ENCODE measurements at places on chromosomes 6 and 20.
A peak's percentile ranks its signal among the peaks of the same experiment; 100 is the strongest.

- no peak for DNase-seq
Observed at GRCh38 chr6:21026576-21027273, 492.5 kb downstream of the CDKAL1 start.

GRCh38 chr6:87923389-87924050, 124.1 kb upstream of the SPACA1 start:
- DNase-seq, result no peak

DNA sequence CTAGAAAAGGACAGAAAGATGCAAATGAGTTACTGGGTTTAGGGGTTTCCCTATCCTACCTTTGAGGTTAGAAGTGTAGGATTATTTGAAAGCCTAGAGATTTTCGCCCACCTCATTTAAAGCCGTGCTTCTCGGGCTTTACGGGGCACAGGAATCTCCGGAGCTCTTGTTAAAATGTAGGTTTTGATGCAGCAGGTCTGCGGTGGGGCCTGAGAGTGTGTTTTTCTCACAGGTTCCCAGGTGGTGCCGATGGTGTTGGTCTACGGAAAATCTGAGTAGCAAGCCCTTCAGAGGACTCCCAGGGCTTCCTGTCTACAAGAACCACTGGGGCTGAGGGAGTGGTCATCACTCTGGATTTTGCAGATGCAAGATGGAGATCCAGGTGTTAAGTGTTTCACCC, 47.5 kb downstream of the TRAM2 start:
- DNase-seq, result no peak

GRCh38 chr20:32153771-32154170, 44.3 kb downstream of the TM9SF4 start:
- no peak for DNase-seq

- DNase-seq, result no peak
Observed at GRCh38 chr6:7811441-7811840, 85.5 kb downstream of the BMP6 start.

DNA sequence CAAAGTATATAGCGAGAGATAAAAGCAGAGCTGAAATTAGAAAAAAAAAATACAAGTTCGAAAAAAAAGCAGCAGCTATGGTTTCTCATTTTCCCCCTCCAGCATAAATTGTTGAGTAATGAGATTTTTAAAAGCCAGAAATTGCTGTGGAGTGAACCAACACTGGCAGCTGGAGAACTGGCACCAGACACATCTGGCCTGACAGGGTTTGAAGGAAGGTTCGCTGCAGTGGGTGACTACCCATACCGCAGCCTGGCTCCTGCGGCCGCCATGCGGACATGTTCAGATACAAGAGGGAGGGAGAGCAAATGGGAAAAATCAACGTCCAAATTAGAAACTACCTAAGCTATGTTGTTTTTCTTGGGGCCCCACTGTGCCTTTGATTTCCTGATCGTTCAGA, 3.3 kb downstream of the APCDD1L start:
- DNase-seq, result no peak

DNA sequence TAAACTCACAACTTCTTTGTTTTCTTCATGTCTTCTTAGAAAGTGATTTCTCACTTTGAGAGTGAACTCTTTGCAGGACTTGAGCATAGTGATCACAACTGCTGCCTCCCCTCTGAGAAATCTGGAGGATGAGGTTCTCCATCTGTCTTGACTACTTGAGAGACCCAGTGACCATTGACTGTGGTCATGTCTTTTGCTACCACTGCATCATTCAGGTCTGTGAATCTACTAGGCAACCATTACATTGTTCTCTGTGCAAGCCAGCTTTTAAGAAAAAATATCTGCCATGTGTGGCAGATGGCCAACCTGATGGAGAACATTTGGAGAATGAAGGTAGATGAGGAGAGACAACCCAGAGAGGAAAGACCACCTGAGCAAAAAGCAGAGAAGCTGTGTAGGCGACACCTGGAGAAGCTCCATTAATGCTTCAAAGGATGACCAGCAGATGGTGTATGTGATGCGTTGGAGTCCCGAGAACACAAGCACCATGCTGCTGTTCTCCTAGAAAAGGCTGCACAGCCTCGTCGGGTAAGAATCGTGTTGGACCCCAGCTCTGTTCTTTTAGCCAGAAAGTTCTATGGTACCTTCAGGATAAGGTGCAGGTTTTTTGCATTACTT, 25.1 kb upstream of the TRIM26 start:
- peak; percentile 28 for DNase-seq

DNA sequence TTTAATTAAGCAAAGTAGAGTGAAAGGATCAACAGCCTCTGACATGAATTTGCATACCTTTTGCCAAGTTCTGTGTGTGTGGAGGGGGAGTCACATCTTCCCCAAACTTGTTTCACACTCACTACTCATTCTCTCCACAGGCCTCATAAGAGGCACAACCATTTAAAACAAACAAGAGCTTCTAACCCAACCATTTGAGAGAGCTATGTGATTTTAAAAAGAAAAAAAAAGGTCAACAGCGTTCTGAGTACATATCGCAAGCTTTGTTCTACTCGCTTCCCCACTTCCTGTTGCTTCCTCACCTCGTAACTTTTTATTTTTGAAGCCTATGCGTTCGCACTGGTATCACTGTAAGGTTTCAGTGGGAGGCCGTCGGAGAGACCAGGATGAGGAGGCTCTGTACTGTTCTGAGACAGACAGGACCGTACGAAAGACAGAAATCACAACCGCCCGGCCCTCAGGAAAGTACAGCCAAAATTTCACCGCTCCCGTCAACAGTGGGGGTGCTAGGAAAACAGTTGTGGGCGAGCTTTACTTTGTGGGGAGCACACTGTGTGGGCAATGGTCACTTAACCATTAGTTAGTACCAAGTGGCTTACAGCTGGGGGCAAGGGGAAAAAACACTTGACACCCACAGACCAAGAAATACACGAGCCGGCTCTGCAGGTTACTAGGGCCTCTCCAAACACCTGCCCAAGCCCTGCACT, 61.3 kb downstream of the TRERF1 start:
- no peak for DNase-seq

DNA sequence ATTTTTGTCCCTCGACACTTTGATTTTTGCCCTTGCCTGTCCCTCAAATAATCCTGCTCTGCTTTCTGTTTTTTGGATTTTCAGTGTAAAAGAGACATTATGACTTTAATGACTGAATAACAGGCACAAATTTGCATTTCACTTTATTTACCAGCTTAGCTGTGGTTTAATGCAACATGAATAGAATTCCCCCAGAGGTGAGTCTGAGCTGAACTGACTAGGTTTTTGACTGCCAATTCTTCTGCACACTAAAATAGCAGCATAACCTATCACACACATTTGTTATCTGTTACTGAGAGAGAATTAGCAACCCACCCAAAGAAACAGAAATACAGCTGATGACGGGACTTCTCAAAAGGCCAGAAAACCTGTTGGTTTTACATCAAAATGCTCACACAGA, 3.9 kb upstream of the RBM24 start:
- no peak for DNase-seq

GRCh38 chr6:111070105-111071005, 16.9 kb upstream of the SLC16A10 start:
- DNase-seq, result no peak

- DNase-seq, result peak; percentile 10
Observed at GRCh38 chr6:32622545-32623401, 14.4 kb upstream of the HLA-DQA1 start.

DNA sequence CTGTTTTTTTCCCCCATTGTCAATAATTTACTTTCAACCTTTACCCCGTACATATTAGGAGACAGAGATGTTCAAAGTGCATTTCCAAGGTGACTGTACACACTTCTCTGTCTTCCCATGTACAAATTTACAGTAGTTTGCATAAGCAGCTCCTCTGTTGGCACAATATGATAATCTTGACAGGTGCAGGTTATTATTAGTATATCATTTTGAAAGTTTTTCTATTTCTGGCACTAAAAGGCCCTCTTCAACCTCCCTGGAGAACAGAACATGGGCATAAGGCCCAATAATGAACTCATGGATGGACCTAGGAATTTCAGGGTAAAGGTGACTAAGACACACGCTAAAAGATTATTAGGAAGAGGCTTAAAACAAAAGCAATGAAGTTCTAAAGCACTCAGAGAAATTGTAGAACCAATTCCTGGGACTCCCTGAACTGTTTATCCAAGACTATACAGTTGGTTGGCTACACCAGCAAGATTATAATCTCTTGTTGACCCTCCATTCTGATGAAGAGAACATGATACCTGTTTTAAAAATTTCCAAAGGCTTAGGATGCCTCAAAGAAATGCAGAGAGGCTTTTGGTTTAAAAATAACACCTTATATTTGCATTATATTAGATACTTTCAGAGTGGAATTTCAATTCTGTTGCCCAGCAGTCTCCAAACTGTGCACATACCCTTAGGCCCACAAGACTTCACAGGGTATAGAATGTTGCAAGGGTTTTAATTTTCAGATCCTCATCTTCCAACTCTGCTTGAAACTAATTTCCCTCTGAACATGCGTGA, 1.1 kb downstream of the AIG1 start:
- no peak for DNase-seq

DNA sequence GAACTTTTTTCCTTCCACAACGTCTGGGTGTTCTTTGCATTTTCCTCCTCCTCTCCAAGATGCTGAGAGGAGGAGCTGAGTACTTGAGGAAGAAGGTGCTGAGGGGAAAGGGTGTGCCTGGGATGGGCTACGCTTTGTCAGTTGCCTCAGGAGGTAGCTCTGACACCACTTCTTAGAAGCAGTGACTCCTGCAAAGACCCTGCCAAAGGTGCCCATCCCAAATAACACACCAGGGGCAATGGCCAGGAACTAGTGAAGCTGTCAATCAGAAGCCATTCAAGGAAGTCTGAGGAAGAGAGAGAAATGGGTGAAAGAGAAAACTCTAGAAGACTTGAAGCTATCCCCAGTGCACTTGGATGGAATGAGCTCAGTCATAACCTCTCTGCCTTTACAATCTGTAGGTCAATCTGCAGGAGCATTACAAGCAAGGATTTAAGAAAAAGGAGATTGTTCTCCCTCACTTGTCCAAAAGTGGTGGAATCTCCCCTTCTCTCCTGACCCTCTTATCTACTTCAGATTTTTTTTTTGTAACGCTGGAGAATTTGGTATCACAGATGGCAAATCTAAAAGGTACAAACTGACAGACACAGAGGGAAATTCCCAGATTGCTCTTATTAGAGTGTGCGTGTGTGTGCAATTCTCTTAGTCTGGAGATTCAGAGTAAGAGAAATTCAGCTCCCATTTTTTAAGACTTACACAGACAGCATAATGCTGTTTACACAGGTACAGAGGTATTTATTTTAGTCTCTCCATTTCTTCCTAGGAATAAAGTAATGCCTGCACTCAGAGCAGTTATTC, 242.6 kb downstream of the GMPR start:
- DNase-seq, result no peak

DNA sequence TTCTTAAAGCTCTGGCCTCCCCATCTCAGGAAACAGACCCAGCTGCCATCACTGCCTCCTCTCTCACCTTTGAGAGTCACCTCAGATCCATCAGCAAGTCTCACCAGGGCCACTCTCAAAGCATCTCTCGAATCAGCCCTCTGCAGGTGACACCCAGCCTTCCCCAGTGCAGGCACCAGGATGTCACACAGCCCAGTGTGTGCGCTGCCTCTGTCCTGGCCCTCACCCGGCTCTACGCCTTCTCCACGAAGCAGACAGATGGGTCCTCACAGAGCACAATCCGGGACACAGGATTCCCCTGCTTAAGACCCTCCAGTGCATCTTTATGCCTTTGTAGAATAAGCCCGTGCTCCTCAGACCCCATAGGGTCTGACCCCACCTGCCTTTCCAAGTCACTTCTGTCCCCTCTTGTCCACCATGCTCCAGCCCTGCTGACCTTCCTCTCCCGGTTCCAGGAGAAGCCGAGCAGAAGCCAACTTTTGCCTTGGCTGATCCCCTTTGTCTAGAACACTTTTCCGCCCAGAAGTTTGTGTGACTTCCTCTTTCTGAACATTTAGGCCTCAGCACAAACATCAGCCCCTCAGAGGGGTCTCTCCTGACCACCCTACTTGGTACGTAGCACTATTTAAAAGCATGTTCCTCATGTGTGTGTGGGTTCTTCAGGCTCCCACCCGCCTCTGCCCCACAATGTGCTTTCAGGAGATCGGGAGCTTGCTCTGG, 60.2 kb downstream of the PSMG4 start:
- DNase-seq, result no peak

GRCh38 chr20:25222461-25223178, 25.3 kb upstream of the PYGB start:
- no peak for DNase-seq

DNA sequence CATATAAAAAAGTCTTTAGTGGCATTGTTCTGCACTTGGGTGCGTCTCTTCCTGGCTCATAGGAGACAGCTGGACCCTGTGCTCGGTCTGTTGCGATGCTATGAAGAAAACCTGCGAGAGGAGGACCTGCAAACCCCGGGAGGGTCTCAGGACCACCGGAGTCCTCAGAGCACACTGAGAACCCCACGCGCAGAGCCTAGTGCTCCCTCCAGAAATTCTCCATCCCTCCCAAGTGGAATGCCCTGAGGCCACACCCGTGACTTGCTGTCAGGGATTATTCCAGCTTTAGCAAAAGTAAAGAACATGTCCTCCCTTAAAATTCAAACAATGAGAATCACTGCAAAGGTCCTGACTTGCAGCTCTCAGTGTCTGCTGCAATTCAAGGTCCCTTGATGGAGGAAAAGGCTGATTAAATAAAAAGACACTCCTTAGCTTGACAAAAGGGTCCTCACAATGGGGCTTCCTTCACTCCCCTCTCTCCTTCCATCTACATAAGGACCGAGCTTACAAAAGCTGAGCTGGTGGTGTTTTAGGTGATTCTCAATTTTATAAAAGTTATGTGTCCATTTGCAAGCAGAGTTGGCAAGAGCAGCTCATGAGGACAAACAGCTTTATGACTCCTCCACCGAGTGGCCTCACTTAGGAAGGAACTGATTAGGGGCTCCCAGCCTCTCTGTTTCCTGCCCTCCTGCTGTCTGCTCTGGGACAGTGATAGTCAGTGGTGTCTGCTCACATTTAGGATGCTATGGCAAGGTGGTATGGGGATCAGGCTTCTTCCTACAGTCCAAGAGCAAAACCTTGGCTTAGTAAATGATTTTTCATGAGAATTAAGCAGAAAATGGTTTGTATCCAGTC, 97.0 kb downstream of the RAMACL start:
- DNase-seq, result no peak

GRCh38 chr6:22526736-22527135, 42.6 kb upstream of the HDGFL1 start:
- DNase-seq, result no peak

DNA sequence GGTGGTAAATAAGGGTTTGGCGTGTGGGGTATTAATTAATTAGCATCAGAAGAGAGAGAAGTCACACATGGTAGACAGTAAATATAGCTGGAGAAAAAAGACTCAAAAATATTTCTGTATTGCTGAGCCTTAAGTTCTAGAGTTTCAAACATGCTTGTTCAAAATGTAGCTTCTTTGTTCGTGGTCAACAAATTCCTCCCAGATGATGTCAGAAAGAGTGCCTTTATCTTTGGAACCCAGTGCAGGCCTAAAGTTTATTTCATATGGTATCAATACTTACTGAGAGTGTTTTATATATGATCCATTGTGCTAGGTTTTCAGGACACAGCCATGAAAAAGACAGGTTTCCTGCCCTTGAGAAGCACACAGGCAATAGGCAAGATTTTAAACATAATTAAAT, 18.3 kb downstream of the MARCKS start:
- DNase-seq, result no peak

GRCh38 chr6:163014736-163015135, 287.0 kb downstream of the PACRG start:
- DNase-seq, result no peak

Data from 8988T (cell line).